Activated CD4-positive, alpha-beta T cell treated with anti-CD3 and anti-CD28 coated beads, Interleukin-2, amount 10 ng/mL, durations not matched to agents 24 days and 14 days (primary cell): ENCODE measurements at places on chromosomes 11 and 22.

DNA sequence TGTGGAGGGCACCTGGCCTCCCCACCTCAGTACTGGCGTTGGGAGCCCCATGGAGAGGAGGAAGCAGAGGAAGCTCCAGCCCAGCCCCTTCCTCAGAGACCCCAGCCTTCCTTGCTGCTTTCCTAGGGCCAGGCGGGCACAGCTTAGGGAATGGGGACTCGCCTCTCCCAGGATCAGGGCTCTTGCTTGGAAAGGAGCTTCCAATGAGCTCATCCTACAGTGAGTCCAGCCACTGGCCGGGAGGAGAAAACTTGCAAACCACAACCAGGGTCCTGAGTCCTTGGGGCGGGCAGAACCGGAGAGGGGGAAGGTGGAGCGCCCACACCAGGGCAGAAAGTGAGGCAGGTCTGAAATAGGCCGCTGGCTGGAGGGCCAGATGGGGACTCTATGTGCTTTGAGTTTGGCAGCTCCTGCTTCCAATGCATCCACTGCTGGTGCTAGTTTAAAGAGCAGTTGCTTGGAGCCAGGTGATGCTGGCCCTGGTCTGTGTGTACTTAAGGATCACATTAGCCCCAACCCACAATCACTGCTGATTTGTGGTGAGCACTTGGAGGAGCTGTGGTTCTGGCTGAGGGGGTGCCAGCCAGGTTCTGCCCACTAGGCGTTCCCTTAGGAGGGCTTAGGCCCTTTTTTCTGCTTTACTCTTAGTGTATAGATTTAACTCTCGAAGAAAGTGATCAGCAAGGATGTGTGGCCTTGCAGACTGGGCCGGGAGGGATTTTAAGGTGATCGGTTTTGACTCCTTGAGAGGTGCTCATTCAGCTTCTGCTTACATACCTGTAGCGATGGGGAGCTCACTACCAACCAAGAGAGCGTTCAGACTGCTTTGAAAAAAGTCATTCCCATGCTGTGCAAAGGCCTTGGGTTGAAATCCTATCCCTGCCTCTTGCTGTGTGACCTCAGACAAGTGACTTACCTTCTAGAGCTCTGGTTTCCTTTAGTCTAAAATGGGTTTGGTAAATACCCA, 81.9 kb downstream of the TP53I11 start:
- no peak for DNase-seq

DNA sequence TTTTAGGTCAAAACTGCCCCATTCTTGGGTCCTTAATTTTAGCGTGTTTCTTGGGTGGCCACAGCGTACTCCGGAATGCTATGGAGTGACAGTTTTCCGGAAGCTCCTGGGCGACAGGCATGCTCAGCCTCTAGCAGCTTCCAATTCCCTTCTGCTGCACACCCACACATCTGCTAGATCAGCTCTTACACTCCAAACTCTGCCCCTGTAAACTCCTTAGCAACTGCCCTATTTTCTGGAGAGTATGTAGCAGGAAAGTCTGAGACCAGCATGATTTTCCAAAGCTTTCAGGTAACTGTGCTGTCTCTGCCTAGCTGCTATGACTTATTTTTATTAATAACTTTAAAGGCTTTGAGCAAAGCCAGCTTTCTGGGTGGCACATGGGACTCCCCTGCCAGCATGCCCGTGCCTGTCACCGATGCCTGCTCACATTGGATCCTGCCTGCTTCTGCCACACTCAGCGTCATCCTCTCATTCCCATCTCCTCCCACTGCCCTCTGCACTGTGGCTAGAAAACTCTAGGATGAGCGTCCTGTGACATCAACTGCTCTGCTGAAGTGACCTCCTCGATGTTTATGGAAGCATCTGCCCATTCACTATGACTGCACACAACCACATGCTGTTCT, 17.3 kb downstream of the TOLLIP start:
- DNase-seq, result no peak

GRCh38 chr11:2767801-2768200, 68.0 kb upstream of the KCNQ1OT1 start:
- DNase-seq, result no peak

DNA sequence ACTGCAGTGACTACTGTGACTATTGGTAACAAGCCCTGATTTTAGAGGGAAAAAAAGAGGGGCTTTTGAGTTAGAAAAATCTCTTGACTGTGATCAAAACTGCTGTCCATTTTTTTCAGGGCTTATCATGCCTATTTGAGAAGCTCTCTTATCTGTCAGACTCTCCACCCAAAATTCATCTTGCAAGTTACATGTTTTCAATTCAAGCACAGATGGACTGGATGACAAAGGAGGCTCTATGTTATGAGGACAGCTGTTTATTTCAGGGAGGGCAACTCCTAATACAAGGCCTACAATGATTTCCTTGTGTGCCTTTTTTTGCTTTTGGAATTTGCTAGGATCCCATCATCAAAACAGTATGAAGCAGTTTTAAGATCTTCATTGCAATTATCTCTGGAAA, 35.2 kb upstream of the USP47 start:
- DNase-seq, result no peak
